ENCODE measurements at places on chromosomes 2 and 18.
A peak's percentile ranks its signal among the peaks of the same experiment; 100 is the strongest.

DNA sequence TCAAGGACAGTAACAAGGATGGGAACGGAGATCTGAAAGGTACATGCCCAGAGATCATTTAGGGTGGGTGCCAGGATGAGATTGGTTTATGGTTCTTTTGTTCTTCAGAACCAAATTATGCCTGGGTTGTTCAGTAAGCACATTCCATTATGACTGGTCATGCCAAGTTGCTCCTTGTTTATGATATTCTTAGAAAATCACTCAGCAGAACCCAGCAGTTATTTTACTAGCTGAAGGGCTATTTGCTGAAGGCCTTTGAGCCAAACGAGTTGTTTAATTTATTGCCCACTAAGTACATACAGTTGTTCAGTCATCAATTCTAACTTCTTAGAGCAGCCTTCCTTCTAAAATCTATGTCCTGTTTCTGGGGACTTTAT, 635 bp downstream of the SLC3A1 start:
- peak; percentile 47 for DNase-seq

GRCh38 chr2:12456293-12457106, 260.2 kb upstream of the TRIB2 start:
- peak; percentile 48 for DNase-seq

DNA sequence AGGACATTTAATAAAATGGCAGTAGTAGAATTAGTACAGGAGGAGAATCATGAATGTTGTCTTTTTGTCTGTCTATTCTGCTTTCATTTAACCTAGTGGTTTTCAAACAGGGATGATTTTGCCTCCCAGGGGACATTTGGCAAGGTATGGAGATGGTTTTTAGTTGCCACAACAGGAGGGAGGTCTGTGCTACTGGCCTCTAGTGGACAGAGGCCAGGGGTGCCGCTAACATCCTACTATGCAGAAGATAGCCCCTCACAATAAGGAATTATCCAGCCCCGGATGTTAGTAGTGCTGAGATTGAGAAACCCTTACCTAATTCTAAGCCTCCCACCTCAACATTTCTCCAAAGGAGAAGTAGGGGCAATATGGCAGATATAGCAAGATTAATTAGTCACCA, 18.3 kb downstream of the FASTKD2 start:
- DNase-seq, result peak; percentile 28

DNA sequence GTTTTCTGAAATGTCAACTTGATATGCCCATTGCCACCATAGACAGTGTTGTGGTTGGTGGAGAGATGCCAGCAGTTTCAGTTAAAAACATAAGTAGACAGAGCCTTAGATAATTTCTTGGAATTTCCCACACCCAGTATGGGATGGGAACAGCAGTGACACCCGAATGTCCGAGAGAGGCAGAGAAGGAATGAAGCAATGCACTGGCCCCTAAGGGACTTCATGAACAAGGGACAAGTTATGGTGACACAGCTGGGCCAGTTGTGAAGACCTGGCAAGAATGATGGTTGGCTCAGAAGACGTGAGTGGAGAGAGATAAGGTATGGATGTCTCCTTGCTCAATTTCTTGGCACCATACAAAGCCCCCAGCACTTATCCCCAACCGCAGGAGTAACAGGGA, 165.2 kb upstream of the APCDD1 start:
- no peak for DNase-seq

DNA sequence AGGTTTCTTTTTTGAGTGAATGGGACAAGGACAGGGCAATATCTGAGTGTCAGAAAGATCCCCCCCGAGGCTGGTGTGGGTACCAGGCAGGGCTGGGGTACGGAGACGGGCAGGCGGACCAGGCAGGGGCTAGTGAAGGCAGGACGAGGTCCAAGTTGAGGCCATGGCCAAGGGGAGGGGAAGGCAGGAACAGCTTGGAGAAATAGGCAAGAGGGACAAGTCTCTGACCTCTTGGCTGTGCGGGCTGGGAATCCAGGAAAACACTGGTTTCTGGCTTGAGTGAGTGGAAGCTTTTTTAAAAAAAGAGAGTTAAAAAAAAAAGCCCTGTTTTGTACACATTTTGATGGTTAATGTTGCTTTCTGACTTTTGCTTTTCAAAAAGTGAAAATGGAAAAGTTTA, 30.3 kb downstream of the ASAP2 start:
- no peak for DNase-seq

DNA sequence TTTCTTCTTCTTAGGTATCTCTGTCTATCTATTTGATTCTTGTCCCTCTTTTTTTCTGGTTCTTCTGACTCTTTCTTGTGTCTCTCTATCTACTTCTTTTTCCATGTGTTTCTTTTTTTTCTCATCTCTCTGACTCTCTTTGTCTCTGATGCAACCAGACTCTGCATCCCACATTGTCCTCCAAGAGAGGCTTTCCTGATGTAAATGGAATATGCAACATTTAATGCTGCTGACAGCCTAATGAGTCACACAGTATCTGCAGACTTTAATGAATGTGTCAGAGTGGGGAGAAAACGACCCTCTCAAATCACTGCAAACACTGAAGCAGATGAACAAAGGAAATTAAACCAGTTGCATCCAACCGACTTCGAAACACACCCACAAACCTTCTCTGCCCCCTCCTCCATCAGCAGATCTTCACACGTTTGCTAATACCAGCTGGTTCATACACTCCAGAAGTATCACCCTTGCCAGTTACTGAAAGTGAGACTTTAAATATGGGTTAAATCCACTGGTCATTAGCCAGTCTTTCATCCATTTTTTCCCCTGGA, 351.5 kb downstream of the TXNL1 start:
- no peak for DNase-seq

DNA sequence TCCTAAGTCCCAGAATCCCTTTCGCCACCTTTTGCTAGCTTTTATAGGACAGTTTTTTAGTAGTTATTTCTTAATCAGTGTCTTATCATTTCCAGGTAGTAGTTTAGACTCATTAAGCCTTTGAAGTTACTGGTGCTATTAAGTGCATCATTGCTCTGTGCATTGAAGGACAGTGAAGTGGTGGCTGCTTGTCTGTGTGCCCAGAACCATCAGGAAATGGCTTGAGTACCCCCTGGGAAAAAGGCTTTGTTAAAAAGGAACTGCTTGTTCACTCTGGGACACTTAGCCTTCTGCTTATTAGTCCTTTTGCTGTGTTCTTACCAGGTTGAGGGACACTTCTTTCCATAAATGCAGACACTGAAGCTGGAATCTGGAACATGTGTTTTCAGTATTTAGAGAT, 30.0 kb downstream of the DTNA start:
- DNase-seq, result no peak

- no peak for DNase-seq
These were observed 24.9 kb upstream of the CATIP start for GRCh38 chr2:218331745-218332144.

GRCh38 chr2:100938031-100939026, 63.8 kb upstream of the RPL31 start:
- DNase-seq, result no peak

DNA sequence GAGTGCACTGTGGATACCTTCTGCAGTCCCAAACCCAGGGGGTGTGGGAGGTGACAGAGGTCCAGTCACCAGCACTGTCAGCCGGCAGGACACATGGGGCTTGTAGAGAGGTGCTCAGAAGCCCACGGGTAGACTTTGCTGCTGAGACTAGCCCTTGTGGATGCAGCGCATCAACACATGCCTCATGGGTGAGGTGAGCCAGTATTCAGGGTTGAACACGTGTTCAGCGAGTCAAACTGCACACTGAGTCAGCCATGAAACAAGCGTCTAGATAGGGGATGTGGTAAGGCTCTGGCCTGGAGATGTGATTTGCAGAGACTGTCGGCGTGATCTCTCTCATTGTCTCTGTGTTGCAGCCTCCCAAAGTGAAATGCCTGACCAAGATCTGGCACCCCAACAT, 35.8 kb upstream of the SCLY start:
- DNase-seq, result no peak

GRCh38 chr2:107001964-107002696, 116.2 kb upstream of the ST6GAL2 start:
- no peak for DNase-seq

- DNase-seq, result no peak
These were observed 269.7 kb upstream of the VRK2 start for GRCh38 chr2:57776916-57777315.

DNA sequence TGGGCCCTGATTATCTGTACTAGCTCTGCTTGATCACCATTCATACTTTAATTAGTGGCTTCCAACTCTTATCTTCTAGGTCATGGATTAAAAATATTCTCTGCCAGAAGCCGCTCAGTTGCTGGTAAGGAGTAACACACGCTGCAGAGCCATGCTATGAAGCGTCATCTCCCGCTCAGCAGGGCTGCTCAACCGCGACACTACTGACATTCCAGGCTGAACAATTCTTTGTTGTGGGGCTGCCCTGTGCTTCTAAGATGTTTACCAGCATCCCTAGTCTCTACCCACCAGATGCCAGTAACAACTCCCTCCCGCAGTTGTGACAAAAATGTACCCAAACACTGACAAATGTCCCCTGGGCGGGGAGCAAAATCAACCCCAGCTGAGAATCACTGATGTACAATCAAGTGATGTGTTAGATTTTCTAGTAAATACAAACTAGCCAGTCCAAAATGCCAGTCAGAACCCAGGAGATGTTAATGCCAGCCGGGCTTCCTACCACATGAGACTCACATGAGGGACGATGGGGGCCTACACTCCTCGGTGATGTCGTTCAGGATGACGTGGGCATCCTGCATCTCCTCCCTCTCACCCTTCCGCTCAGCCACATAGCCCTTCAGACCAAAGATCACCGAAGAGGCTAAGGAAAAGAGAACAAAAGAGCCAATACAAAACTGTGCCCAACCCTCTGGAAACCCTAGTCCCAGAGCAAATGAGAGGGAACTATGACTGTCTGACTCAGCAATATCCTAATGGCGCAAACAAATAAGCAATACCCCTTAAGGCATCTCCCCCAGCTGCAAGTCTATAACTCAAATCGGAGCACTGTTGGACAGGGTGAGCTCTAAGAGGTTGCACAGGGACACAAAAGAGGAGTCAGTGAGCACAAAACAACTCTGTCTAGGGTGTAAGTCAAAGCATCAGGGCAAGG, 15.6 kb downstream of the ILKAP start:
- no peak for DNase-seq

GRCh38 chr18:28398471-28398870, 221.5 kb upstream of the CDH2 start:
- DNase-seq, result no peak

DNA sequence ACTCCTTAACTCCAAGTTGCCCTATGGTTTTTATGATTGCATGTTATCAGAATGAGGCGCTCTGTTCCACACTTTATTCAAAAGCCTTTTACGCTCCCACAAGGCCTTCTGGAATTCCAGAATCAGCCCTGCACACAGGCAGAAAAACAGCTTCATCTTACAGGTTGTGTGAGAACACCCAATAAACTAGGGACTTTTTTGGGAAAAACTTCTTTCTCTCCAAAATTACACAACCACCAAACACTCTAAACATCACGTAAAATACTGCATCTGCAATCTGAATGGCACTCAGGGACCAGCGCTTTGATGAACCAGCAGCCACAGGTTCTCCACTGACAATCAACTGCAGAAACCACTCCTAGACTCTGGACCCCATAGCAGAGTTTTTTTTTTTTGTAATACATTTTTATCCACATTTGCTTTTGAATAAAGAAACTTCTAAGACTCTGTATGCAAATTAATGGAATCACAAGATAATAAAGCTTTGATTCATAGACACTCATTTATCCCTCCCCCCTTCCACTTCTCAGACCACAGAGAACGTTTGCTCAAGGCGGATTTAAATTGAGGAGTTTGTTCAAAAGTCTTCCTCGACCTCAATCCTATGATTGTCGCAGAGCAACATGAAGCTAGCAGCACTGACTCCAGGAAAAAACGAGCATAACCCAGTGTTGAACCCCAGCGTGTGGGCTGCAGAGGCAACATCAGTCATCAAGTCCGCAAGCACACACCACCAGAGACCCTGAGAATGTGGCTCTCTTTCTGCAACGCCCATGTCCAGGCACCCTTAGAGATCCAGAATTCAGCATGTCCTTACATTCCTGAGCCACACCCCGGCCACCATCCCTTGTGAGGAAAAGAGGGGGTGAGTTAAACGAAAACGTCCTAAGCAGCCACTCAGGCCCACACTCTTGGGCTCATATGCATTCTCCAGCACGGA, 116.5 kb downstream of the MBP start:
- DNase-seq, result no peak

GRCh38 chr18:78376046-78376445, 603.6 kb upstream of the SALL3 start:
- DNase-seq, result no peak

GRCh38 chr2:38592951-38593350, 9.8 kb downstream of the HNRNPLL start:
- no peak for DNase-seq

DNA sequence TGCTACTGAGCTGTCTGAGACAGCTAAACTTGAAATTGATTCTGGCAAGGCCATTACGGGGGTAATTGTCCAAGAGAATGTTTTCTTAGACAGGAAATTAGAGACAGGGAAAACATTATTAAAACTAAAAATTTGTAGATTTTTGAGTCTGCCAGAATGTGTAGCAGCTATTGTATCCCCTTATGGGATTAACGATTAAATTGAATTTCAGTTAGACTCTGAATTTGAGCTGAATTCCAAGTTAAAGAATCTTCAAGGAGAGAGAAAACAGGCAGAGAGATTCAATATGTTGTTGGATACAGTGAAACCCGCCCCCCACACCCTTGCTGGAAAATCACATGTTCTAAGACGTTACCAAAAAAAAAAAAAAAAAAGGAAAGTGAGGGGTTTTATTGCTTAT, 32.7 kb upstream of the CCDC68 start:
- no peak for DNase-seq

- peak; percentile 89 for DNase-seq
These were observed 87.8 kb upstream of the BCL2L11 start for GRCh38 chr2:111032721-111033429.

GRCh38 chr2:110095994-110096633, 19.5 kb downstream of the MALL start:
- no peak for DNase-seq

- DNase-seq, result no peak
These were observed 184.8 kb upstream of the RPRM start for GRCh38 chr2:153663371-153663770.

GRCh38 chr18:7038330-7038851, 79.2 kb downstream of the LAMA1 start:
- peak; percentile 67 for DNase-seq

GRCh38 chr2:168679741-168680310, 122.6 kb upstream of the NOSTRIN start:
- no peak for DNase-seq

- DNase-seq, result no peak
These were observed 64.8 kb upstream of the RBM44 start for GRCh38 chr2:237733677-237734300.

DNA sequence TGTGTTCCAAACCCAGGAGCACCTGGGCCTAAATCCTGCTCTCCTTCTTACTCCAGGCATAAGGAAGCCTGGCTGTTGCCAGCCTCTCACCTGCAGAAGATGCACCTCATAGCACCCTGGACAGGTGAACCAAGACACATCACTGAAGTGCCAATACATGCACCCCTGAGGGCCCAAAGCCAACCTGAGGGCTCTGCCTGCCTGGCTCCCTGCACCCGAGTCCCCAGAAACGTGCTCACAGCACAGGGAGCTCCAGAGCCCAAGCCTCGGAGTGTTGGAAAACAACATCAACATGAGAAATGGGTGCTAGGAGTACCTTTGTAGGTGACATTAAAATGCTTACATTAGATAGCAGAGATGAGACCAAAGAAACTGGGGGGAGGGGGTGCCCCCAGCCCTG, 96.3 kb upstream of the RAB6C start:
- no peak for DNase-seq
